ENCODE measurements at places on chromosomes 2 and 18.
A peak's percentile ranks its signal among the peaks of the same experiment; 100 is the strongest.

- peaks cover 46% of the 10 kb centered on the region for H3K4me1 ChIP-seq
- H3K36me3 ChIP-seq = no peaks in the 10 kb centered on the region
- H3K4me3 ChIP-seq = no peak overlapping the region
- DNase-seq = no peak
These were observed 135.3 kb upstream of the EPAS1 start for GRCh38 chr2:46161911-46162310.

GRCh38 chr2:236215196-236215595, 47.0 kb upstream of the GBX2 start:
- no peaks in the 10 kb centered on the region for H3K36me3 ChIP-seq
- DNase-seq = no peak
- H3K27me3 ChIP-seq = peaks cover 22% of the 10 kb centered on the region
- H3K4me1 ChIP-seq = no peaks in the 10 kb centered on the region

GRCh38 chr2:22788749-22789327, 596.1 kb upstream of the KLHL29 start:
- no peaks in the 10 kb centered on the region for H3K4me1 ChIP-seq
- no peak overlapping the region for H3K4me3 ChIP-seq
- DNase-seq = no peak
- H3K27ac ChIP-seq = no peak overlapping the region

- no peaks in the 10 kb centered on the region for H3K36me3 ChIP-seq
- H3K27ac ChIP-seq = no peak overlapping the region
- no peaks in the 10 kb centered on the region for H3K27me3 ChIP-seq
- no peak overlapping the region for H3K4me3 ChIP-seq
- DNase-seq = no peak
These were observed 73.3 kb upstream of the KLF7 start for GRCh38 chr2:207238831-207239701.

- H3K36me3 ChIP-seq = peaks cover 6% of the 10 kb centered on the region
- H3K4me1 ChIP-seq = peaks cover 18% of the 10 kb centered on the region
- H3K27ac ChIP-seq = no peak overlapping the region
- DNase-seq = no peak
- H3K27me3 ChIP-seq = no peaks in the 10 kb centered on the region
- H3K4me3 ChIP-seq = no peak overlapping the region
These were observed 111.5 kb downstream of the MBD5 start for GRCh38 chr2:148132412-148132811.

DNA sequence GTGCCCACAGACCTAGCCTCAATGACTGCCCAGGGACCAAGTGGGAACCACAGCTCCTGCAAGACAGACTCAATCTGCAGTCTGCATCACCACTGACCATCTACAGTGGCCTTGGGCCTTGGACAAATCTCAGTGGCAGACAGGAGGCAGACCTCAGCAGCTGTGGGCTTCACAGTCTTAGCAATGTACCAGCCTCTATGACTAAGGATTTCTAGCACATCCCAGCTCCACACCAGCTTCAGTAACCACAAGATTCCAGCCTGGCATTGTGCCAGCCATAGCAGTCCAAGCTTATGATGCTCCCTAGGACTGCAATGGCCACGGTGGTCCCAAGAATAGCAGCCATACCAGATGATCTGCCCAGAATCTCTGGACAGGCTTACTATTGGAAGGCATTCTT, 19.6 kb upstream of the WDR75 start:
- H3K27ac ChIP-seq = no peak overlapping the region
- no peak for DNase-seq
- no peak overlapping the region for H3K4me3 ChIP-seq
- peaks cover 6% of the 10 kb centered on the region for H3K36me3 ChIP-seq
- no peaks in the 10 kb centered on the region for H3K4me1 ChIP-seq

DNA sequence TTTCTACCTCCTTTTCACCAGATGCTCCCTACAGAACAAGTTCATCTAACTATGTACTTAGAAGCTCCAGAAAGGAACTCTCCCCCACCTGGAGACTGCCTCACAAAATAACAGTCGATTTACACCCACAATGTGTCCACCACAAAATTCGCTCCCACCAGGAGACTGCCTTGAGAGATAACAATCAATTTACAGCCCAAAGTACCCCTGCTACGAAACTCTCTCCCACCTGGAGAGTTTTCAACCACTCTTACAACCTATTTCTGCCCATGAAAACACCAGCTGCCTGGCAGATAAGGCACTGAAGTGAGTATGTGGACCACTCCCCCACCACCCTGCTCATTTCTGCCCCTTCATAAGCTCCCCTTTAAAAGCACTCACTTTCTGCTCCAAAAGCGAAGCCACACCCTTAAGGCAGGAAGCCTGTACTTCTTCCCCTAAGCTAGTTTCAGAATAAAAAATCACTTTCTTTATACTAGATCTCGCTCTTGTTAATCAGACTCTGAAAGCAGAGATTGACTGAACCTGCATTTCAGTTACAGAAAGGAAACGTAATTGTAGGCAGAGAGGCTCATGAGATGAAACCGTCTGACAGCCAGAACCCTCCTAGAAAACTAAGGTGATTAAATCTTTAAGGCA, 94.4 kb upstream of the RBBP8 start:
- no peaks in the 10 kb centered on the region for H3K27me3 ChIP-seq
- no peak for DNase-seq
- H3K27ac ChIP-seq = no peak overlapping the region

- DNase-seq = no peak
- H3K36me3 ChIP-seq = no peaks in the 10 kb centered on the region
- H3K4me3 ChIP-seq = no peak overlapping the region
- H3K4me1 ChIP-seq = peaks cover 56% of the 10 kb centered on the region
- peaks cover 4% of the 10 kb centered on the region for H3K27me3 ChIP-seq
These were observed 3.2 kb upstream of the EHD3 start for GRCh38 chr2:31230751-31231150.

GRCh38 chr18:45365835-45366234, 249.4 kb upstream of the SLC14A2 start:
- DNase-seq = no peak
- H3K27ac ChIP-seq = no peak overlapping the region
- H3K4me1 ChIP-seq = peaks cover 26% of the 10 kb centered on the region
- H3K27me3 ChIP-seq = peaks cover 11% of the 10 kb centered on the region
- H3K4me3 ChIP-seq = no peak overlapping the region

- H3K36me3 ChIP-seq = peaks cover 3% of the 10 kb centered on the region
- DNase-seq = no peak
- H3K4me1 ChIP-seq = no peaks in the 10 kb centered on the region
- no peak overlapping the region for H3K27ac ChIP-seq
- no peak overlapping the region for H3K4me3 ChIP-seq
These were observed 81.0 kb downstream of the R3HDM1 start for GRCh38 chr2:135612319-135612718.

GRCh38 chr2:182132605-182133004, 147.0 kb downstream of the PPP1R1C start:
- no peak for DNase-seq
- H3K4me1 ChIP-seq = peaks cover 49% of the 10 kb centered on the region
- H3K27ac ChIP-seq = no peak overlapping the region
- no peaks in the 10 kb centered on the region for H3K36me3 ChIP-seq
- no peak overlapping the region for H3K4me3 ChIP-seq

GRCh38 chr2:47237375-47238334, 82.5 kb upstream of the STPG4 start:
- peak overlapping the region; percentile 94 for H3K27ac ChIP-seq
- H3K4me1 ChIP-seq = peaks cover 47% of the 10 kb centered on the region
- H3K27me3 ChIP-seq = peaks cover 16% of the 10 kb centered on the region
- H3K4me3 ChIP-seq = no peak overlapping the region
- no peaks in the 10 kb centered on the region for H3K36me3 ChIP-seq

DNA sequence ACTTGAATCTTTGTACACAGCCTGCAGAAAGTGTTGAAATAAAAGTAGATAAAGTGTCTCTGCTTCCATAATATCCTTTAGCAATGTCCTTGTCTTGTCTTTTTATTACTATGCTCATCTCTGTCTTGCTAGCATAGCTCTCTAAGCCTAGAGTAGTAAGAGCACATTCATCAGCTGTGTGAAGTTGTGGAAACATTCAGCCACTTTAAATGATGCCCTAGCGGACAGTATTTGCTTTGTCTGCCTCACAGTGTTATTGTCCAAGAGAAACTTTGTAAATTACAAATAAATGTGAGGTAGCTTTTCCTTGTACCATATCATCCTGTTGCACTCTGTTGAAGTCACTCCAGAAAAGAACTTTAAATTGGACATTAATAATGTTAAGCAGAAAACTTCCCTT, 60.3 kb upstream of the TTC21B start:
- no peak overlapping the region for H3K4me3 ChIP-seq
- H3K36me3 ChIP-seq = no peaks in the 10 kb centered on the region
- H3K27me3 ChIP-seq = peaks cover 16% of the 10 kb centered on the region

DNA sequence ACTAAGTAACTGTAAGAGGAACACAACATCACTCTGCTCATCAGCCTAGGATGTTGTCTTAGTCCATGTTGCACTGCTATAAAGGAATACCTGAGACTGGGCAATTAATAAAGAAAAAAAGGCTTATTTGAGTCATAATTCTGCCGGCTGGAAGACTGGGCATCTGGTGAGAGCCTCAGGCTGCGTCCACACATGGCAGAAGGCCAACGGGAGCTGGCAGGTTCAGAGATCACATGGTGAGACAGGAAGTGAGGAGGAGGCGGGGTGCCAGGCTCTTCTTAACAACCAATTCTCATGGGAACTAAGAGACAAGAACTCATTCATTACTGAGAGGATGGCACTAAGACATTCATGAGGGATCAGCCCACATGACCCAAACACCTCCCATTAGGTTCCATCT, 46.8 kb downstream of the EPG5 start:
- H3K4me1 ChIP-seq = no peaks in the 10 kb centered on the region
- H3K36me3 ChIP-seq = peaks cover 28% of the 10 kb centered on the region
- no peaks in the 10 kb centered on the region for H3K27me3 ChIP-seq
- DNase-seq = no peak
- no peak overlapping the region for H3K4me3 ChIP-seq
- no peak overlapping the region for H3K27ac ChIP-seq

- H3K4me1 ChIP-seq = peaks cover 3% of the 10 kb centered on the region
- no peak for DNase-seq
- H3K27ac ChIP-seq = no peak overlapping the region
These were observed 62.4 kb downstream of the ANKRD62 start for GRCh38 chr18:12155996-12156395.

GRCh38 chr2:64742678-64743077, 89.0 kb upstream of the SERTAD2 start:
- no peak for DNase-seq
- H3K27me3 ChIP-seq = no peaks in the 10 kb centered on the region
- H3K36me3 ChIP-seq = no peaks in the 10 kb centered on the region
- H3K27ac ChIP-seq = no peak overlapping the region

- no peak for DNase-seq
- no peaks in the 10 kb centered on the region for H3K36me3 ChIP-seq
- no peak overlapping the region for H3K27ac ChIP-seq
- no peak overlapping the region for H3K4me3 ChIP-seq
- peaks cover 27% of the 10 kb centered on the region for H3K4me1 ChIP-seq
- no peaks in the 10 kb centered on the region for H3K27me3 ChIP-seq
These were observed 845 bp downstream of the EML4 start for GRCh38 chr2:42169874-42170521.

DNA sequence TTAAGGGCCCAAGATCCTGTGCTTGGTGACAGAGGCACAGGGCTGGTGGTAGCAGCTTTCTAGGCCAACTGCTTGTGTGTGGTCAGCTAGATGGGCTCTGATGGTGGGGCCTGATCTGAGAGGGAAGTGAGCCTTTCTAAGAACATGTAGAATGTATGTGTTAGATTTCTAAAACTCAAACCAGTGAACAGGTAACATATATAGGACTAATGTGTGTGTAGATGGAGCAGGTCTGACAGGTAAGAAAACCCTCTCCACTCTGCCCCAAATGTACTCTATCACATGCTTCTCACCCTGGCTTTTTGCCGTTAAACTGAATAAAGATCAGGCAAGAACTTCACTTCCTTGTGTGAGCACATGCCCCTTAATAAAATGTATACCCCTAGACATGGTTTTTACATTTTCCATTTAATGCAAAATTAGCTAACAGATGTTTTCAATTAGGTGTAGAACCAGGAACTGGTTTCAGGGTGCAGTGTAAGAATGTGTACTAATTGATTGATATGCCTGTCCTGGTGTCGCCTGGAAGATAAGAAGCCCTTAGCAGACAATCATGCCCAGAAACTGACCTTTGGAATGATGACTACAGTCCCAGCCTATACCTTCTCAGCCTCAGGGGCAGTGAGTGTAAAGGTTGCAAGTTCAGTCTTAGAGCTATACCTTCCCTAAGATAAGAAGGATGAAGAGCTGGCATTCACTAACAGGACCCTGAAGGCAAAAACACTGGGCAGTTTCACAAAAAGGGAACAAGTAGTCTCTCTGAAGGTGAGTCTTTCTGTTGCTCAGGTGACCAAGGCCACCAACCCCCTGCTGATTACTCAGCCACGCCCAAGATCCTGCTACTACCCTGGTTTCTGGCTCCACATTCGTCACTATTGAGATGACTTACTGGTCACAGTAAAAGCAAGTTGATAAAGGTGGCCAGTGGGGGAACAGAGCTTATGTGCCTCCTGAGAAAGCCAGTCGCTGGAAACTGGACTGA, 71.2 kb downstream of the SPATS2L start:
- H3K36me3 ChIP-seq = no peaks in the 10 kb centered on the region
- peak overlapping the region; percentile 89 for H3K27ac ChIP-seq
- H3K4me3 ChIP-seq = peak overlapping the region; percentile 13
- H3K27me3 ChIP-seq = no peaks in the 10 kb centered on the region

DNA sequence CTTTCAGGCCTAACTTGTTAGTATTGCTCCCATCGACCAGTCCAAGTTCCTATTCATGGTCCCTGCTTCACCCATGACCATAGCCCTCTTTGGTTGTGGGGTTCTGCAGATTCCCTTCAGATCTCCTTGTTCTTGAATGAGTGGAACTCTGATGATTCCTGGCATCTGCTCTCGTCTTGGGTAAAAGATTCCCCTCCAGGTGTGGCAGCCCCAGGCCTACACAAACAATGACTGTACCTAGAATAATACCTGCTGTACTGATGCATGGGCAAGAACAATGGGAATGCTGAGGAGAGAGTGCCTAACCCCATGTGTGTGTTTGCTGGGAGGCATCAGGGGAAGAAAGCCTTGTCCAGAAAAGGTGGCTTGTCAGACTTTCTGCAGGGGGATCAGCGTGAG, 39.2 kb upstream of the MRPL19 start:
- peaks cover 36% of the 10 kb centered on the region for H3K27me3 ChIP-seq
- no peak overlapping the region for H3K4me3 ChIP-seq
- peaks cover 12% of the 10 kb centered on the region for H3K4me1 ChIP-seq
- no peaks in the 10 kb centered on the region for H3K36me3 ChIP-seq
- H3K27ac ChIP-seq = no peak overlapping the region

All from mesothelial cell of epicardium (in vitro differentiated cells).